ENCODE measurements at places on chromosomes 5 and 9.

GRCh38 chr5:181566-181965 is 9.7 kb upstream of the LRRC14B start:
- no peak for DNase-seq

DNA sequence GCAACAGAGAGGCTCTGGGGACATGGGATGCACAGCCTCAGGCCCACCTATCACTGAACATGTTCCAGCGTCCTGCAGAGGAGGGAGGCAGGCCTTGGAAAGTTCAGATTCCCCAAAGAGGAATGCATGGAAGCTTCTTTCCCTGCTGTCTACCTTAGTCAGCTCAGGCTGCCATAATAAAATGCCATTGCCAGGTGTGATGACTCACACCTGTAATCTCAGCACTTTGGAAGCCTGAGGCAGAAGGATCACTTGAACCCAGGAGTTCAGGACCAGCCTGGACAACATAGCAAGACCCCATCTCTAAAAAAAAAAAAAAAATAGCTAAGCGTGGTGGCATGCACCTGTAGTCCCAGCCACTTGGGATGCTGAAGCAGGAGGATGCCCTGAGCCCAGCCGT is 24.5 kb upstream of the TOR1B start:
- DNase-seq: no peak

DNA sequence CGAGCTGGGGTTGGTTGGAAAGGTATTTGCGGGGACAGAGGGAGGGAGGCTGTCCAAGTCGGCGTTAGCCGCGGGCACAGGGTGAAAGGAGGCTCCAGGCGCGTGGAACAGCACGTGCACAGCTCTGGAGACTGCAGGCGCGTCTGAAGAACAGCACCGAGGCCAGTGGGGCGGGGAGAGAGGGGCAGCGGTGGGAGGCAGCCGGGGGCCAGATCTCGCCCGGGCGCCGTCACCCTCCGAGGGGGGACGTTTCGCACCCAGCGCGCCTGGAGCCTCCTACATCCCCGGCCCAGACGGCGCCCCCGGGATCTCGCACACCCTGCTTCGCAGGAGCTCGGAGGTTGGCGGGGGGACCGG is 79.6 kb downstream of the NTNG2 start:
- no peak for DNase-seq

DNA sequence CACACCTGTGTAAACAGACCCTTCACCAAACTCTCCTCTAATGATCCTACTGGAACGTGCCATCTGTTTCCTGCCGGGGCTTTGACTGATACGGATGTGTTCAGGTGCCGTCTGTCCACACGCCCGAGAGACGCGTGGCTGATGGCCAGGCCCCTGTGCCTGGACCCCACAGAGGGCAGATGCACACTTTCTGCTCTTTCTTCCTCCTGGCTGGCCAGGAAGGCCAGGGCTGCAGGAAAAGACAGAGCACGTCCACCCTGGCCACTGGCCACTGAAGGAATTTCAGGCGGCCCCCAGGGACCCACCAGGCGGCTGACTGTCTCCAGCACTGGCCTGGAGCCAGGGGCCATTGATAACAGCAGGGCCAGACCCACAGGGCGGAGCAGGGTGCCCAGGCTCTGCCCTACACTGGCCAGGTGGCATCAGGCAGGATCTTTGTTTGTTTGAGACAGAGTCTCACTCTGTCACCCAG is 3.6 kb upstream of the ENG start:
- DNase-seq: no peak

DNA sequence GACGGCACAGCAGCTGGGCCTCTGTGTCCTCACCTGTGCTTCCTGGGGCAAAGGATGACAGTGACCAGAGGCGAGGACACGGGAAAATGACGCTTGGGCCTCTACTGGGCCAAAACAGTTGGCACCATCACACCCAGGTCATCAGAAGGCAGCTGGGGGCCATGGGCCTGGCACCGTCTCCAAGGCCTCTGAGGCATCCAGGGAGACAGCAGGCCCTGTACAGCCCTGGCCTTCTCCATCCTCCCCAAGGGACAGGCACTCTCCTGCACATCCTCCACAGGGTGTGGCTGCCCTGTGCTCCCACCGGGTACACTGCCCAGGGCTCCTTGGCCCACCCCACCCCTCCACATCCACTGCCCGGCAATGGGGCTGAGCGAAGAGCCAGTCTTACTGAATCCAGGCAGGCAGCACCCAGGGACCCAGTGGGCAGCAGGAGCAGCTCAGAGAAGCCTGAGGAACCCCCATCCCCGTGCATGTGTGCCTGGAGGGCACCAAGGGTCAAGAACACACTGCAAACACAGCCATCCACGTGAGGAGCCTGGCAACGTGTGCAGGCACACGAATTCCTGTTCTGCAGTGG is 4.0 kb downstream of the LPCAT1 start:
- peak; percentile 18 for DNase-seq

DNA sequence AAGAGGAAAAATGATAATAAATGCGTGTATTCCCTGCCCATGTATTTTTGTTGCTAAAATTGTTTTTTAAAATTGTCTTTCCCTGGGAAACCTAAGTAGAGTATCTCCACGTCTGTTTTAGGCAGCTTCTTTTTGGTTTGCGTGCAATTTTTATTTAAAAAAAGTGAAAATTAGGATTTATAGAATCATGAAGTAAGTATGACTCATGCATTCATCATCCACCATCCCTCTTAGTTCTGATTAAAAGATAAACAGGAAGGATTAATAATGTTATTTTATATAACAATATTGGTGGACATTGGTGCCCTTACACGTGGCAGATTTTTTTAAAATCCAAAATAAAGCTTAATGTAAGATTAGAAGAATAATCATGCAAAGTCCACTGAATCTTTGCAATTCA is 358.7 kb downstream of the MED10 start:
- DNase-seq: no peak
